ENCODE measurements at places on chromosomes 1 and 21.

DNA sequence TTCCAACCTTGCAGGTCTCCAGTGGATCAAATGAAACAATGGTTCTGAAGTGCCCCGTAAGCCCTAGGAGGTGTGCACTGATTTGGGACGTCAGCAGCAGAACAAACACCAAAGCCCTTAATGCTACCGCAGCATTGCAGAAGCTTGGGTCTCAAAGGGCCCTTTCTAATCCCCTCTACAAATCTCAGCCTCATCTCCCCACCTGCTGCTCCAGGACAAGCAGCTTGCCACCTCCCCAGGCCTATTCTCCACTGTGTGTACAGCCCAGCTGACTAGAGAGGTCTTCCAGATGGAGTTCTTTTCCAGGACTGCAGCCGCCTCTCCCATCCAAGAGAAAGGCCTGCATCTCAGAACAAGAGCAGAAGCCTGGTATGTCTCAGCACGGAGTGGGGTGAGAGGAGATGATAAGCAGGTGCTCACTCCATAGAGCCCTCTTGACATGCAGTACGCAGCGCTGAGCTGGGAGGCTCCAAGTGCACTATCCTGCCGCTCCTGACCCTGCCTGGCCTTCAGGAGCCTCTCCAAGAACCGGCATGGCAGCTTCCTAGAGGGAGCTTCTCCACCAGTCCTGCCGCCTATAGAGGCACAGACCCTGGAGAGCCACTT lies 46.3 kb downstream of the MRPL37 start:
- ATAC-seq, result no peak

DNA sequence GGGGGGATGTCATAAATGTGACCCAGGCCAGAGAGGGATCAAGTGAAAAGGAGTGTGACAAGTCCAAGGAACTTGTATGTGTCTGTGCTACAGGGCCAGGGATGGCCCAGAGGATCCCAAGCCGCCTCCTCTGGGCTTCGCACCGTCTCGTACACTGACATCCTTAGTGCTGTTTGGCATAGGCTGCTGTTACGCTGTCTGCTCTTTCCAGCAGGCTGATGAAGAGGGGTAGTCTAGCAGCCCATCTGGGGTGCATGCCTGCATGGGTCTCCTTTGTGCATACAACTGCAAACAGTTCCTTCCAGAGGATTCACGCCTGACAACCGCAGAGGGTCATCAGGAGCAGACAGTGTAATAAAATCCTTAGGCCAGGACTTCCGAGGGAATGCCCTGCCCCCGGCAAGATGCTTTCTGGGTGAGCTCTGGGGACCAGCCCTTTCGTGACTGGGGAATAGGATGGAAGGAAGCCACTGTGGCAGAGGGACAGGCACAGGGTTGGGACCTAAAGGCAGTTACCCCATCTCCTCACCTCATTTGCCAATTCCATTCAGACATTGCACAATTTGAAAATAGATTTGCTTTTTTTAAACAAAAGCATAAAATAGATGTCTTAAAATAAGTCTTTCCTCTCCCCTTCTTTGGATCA lies 6.3 kb upstream of the GOLT1A start:
- no peak for ATAC-seq

DNA sequence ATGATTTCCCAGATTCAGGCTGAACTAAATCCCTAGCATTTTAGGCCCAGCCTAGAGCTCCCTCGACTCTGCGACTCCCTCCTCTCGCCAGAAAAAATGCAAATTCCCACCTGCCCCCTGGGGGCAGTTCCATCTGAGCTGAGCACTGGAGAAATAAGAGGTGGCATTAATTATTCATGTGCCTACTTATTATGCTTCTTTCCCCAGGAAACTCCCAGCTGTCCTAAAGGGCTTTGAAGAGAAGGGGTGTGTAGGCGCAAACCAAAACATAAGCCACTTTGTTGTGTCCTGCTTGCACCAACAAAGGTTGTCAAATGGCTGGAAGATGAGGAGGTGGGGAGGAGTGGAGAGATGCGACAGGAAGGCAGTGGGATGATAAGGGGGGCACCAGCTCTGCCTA lies 41.4 kb upstream of the GOLT1A start:
- ATAC-seq, result no peak

- ATAC-seq, result no peak
Measured at GRCh38 chr1:234208351-234208750, 164.9 kb upstream of the COA6 start.

DNA sequence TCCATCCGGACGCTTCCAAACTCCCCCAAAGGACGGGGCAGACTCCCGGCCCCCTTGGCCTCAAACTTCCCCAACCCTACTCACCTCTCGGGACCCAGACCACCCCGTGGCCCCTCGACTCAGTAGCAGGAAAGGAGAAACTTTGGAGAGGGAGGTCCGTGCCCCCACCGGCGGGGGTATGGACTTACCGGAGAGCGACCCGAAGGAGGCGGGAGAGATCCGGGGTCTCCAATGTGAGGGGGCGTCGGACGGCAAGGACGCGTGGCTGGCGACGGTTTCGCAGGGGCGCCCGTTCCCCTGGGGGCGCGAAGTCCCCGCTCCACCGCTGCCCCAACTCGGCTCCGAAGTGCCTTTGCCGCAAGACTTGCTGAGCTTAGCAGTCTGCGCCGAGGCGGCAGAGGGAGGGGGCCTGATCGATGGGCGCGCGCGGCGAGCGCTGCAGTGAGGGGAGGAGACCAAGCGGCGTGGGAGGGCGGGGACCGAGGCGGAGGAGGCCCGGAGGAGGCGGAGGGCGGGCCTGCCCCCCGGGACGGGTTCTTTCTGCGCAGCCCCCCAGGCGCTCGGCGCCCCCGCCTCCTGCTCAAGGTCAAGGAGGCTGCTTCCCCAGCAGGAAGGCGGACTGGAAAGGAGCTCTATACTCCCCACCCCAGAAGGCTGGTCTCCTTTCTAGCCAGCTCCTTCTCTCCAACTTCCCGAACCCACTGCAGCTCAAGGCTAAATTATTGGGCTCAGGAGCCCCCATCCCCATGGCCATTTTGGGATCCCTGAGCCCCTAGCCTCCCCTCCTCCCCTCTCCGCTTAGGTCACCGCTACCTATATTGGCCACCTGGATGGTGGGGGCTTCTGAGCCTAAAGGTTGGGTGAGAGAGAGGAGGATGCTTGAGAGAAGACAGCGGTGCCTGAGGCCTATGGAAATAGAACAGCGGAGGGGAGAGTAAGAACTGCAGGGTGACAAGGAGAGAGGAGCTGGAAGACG lies at the start of gene SYT2:
TSS of gene SYT2 (minus strand) at position 385 of the 976 bp plus-strand sequence. CDS start 104,682 bp downstream, outside the sequence.
- ATAC-seq, result no peak

- ATAC-seq, result no peak
Measured at GRCh38 chr1:165218731-165219130, 137.8 kb downstream of the LMX1A start.

GRCh38 chr1:39690794-39691382 lies 345 bp downstream of the HPCAL4 start:
- peak; percentile 1 for ATAC-seq

GRCh38 chr1:53835491-53835890 lies 2.6 kb downstream of the NDC1 start:
- ATAC-seq, result no peak

DNA sequence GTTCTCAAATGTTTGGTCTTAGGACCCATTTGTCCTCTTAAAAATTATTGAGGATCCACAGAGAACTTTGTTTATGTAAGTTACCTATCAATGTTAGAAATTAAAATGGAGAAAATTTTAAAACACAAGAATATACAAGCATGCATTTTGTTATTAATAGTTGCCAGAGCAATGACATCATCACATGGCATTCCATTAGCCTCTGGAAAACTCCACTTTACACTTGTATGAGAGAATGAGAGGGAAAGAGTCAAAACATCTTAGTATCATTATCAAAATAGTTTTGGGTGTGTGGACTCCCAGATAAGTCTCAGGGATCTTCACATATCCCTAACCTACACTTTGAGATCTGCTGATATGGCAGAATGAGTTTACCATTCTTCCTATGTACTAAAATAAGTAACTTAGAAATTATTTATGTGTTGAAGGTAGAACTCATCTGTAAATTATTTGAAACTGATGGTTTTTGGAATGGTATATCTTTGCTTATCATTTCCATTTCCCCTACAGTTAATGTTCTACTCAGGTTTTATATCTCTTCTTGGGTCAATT lies 48.8 kb downstream of the RNF220 start:
- ATAC-seq, result no peak

- peak; percentile 84 for ATAC-seq
Measured at GRCh38 chr1:147515045-147515869, 26.0 kb upstream of the BCL9 start.

GRCh38 chr1:96558635-96559034 lies 162.9 kb upstream of the PTBP2 start:
- no peak for ATAC-seq

- no peak for ATAC-seq
Measured at GRCh38 chr1:180617774-180618395, 13.9 kb upstream of the XPR1 start.

GRCh38 chr1:42089246-42089645 lies 64.0 kb upstream of the GUCA2B start:
- ATAC-seq, result no peak

DNA sequence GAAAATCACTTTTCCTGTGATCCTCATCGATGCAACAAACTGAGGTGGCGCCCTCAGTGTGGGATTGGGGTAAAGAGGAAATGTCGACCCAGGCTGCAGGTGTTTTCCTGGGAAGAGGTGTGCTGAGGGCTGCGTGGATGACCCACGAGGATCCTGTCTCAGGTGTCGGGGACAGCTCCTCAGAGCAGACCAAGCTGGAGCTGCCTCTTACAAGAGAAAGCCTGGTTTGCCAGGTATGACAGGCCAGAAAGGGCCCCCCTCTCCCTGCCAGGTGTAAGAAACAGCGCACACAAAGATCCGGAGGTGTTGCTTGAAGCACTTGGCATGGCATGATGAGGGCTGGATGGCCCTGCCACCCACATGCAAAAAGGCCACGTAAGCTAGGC lies 12.6 kb downstream of the FHAD1 start:
- no peak for ATAC-seq

GRCh38 chr1:40638097-40639036 lies 27.1 kb downstream of the RIMS3 start:
- no peak for ATAC-seq

DNA sequence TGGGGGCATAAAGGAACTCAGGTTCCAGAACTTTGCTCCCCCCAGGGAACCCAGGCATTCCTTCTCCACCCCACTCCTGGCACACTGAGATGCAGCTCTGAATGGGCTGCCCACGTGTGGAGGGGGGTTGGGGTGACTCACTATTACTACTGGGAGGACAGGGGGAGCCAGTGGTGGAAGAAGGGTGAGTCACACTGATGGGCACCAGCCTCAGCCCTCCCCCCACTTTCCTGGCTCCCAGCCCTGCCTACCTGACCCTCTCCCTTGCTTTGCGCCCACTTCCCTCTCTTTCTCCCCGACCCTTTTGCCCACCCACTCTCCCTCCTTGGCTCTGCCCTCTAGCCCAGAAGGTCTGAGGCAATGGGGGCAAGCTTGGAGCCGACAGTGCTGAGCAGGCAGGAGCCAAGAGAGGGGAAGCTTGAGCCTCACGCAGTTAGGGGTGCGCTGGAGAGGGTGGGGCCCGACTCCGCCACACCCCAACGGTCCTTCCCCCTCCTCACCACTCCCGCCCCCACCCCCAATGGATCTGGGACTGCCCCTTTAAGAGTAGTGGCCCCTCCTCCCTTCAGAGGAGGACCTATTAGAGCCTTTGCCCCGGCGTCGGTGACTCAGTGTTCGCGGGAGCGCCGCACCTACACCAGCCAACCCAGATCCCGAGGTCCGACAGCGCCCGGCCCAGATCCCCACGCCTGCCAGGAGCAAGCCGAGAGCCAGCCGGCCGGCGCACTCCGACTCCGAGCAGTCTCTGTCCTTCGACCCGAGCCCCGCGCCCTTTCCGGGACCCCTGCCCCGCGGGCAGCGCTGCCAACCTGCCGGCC lies at the start of gene LMNA:
TSS of gene LMNA (plus strand) at position 611 of the 818 bp plus-strand sequence. CDS start 208 bp downstream, outside the sequence.
- peak; percentile 90 for ATAC-seq

GRCh38 chr1:193944454-193944853 lies 758.0 kb upstream of the B3GALT2 start:
- no peak for ATAC-seq

DNA sequence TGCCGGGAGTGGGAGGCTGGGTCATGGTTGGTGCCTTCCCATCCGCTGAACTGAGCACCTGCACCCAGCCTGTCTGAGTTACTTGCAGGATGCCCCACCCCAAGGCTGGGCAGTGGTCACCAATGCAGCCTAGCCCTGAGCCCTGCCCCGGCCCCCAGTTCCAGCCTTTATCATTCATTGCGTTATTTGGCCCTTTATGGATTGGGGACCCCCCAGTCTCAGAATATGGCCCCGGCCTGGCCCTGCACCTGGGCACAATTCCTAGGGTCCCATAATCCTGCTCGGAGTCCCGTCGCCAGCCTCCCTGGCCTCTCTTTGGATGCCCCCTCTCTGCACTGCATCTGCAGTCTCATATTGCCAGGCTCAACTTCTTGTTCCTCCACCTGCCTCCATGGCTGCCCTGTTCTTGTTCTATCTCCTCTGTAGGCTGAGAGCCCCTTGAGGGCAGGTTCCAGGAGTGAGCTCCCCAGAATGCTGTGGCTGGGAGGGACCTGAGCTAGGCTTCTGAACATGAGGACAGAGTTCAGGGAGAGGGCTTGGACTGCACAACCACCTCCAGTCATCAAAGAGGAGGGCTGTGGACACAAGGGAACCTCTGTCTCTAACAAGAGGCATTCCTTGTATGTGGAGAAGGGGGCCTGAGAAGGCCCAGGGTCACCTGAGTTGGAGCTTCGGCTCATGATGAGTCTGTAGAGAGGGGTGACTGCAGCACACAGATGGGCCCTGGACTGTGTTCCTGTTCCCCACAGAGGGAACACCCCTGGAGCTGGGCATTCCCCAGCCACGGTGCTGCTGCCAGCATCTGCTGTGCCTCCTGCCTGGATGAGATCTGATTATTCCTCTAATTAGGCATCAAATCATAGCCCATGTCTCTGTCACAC lies 1.1 kb upstream of the KNCN start:
- no peak for ATAC-seq

DNA sequence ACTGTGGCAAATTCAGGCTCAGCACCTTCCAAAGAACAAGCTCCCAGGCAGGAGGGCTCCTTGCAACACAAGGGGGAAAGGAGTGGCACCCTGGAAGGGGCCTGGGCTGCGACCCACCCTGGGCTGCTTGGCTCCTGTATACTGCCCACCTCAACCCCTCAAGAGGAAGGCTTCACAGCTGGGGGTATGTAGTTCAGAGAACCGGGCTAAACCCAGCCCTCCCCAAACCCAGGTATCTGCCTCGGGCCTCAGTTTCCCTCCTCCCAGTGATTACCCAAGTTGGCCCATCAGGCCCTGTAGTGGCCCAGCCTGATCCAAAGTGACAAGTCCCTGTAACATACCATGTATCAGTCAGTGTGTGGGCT lies 7.5 kb downstream of the TENT5B start:
- no peak for ATAC-seq

DNA sequence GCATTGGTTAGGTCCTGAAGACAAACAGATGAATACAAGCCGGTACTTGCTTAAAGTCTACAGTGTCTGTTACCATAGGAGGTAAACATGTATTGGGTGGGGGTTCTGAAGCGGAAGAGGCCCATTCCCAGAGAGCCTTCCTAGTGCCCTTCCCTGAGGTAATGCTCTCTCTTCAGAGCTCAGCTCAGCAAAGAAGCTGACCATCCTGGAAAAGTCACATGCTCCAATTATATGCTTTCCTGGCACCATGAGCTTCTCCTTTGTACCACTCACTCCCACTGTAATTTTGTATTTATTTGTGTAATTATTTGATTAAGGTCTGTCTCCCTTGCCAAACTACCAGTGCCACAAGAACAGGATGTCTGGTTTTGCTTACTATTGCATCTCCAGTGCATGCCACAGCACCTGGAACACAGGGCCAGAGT lies 42.0 kb downstream of the RAB3B start:
- ATAC-seq, result no peak

GRCh38 chr1:64161357-64161941 lies 42.0 kb upstream of the UBE2U start:
- ATAC-seq, result no peak

All from activated T-helper 17 cell treated with anti-CD3 and anti-CD28 coated beads, Interleukin-2, amount 50 U/mL, for 72 hours (primary cell).